Naive thymus-derived CD8-positive, alpha-beta T cell (primary cell): ENCODE measurements at places on chromosomes 4 and X. TPM values are rescaled to one million over a fixed set of nuclear protein-coding genes. Genes with fewer than 3 reads are reported as not detected.

Gene EXOC1L
- not detected for total RNA-seq

Gene GRIA3
- not detected for total RNA-seq

Gene FGF2
- not detected for total RNA-seq

DNA sequence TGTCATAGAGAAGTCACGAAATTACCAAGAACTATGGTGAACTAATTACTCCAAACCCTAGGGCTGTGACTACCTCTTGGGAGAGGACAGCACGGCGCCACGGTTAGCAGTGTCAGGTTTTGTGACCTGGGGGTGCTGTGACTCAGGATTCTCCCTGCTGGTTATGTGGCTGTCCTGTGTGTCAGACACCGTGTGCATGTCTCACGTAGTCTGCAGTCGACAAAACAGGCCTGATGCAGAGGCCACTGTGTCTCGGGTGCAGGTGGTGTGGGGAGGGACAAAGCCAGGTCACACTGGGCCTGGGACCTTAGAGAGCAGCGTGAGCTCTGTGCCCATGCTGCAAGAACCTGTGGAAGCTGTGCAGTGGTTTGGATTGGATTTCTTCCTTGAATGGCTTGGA is 34.1 kb downstream of the TNIP2 start:
- DNase-seq, result no peak
- no peaks in the 10 kb centered on the region for H3K27me3 ChIP-seq
- H3K36me3 ChIP-seq, result peaks cover 46% of the 10 kb centered on the region
- peaks cover 25% of the 10 kb centered on the region for H3K4me1 ChIP-seq
- peak overlapping the region; percentile 34 for H3K4me3 ChIP-seq

Gene MAGEC1
- total RNA-seq, result not detected

GRCh38 chr4:94530073-94530472 is 78.3 kb downstream of the PDLIM5 start:
- no peak overlapping the region for H3K4me3 ChIP-seq
- H3K4me1 ChIP-seq, result peaks cover 8% of the 10 kb centered on the region

DNA sequence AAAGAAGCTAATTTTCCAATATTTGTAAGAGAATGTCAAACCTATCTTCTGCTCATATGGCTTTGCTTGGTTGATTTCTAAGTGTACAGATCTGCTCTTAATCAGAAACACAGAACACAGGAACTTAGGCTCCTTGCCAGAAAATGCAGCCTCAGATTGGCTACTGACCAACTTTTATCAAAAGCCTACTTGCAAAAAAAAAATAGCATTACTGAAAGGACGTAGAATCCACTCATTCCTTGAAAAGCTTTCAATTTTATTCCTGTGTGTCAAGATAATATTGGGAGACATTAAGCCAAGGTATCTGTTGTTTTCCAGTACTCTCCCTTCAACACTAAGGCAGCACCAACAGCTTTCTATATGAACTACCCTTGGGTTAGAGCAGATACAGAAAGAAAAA is 127.6 kb upstream of the INTU start:
- peaks cover 2% of the 10 kb centered on the region for H3K27me3 ChIP-seq
- no peaks in the 10 kb centered on the region for H3K4me1 ChIP-seq
- no peak overlapping the region for H3K4me3 ChIP-seq
- DNase-seq, result no peak

Gene RTL3
- not detected for total RNA-seq

Gene VCX3A
- total RNA-seq, result not detected

- peak within 1 kb of the TSS; percentile 94 for H3K4me3 ChIP-seq
- no peaks in the 10 kb centered on the region for H3K36me3 ChIP-seq
- peak; percentile 51 for DNase-seq
- no peak within 1 kb of the TSS for H3K27ac ChIP-seq
- H3K27me3 ChIP-seq, result peaks cover 5% of the 10 kb centered on the region
Observed at GRCh38 chrX:150362599-150363481, at the start of gene MAMLD1. MAMLD1 (plus strand) TSS chrX:150363317; CDS start chrX:150445517, 82,200 bp downstream.

GRCh38 chr4:73646117-73646516 is 25.9 kb upstream of the RASSF6 start:
- H3K27ac ChIP-seq, result no peak overlapping the region
- no peaks in the 10 kb centered on the region for H3K4me1 ChIP-seq
- H3K27me3 ChIP-seq, result no peaks in the 10 kb centered on the region
- no peaks in the 10 kb centered on the region for H3K36me3 ChIP-seq
- DNase-seq, result no peak

DNA sequence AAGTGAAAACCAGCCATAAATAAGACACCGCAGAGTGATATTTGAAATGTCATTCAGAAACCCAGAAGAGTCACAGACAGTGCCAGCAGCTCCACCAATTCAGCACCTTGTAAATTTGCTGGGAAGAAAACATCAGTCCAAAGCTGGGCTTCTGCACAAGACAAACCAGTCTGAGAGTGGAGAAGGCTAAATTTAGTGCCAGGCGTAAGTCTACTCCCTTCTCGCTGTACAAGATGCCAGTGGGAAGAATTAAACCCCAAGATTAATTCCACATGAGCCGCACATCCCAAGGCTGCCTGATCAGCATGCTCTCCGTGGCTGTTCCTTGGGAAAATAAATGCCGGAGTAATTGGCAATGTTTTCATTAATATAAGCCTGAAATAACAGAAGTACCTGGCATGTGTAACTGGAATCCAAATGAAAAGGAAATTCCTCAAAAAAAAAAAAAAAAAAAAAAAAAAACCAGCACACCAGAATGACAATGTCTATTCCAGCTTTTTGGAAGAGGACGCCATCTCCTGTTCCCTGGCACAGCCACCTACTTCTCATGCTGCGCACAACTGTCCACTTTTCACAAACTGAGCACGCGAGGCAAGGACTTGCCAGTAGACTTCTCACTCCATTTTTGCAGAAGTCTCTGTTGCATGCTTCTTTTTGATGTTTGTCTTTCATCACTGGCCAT is 95.5 kb downstream of the NSUN7 start:
- H3K4me1 ChIP-seq, result peaks cover 3% of the 10 kb centered on the region
- no peak overlapping the region for H3K4me3 ChIP-seq
- no peak for DNase-seq
- H3K36me3 ChIP-seq, result no peaks in the 10 kb centered on the region

Gene GPC3
- not detected for total RNA-seq

Gene PITX2
- not detected for total RNA-seq

GRCh38 chr4:52192721-52193135 is 141.6 kb downstream of the SPATA18 start:
- no peak for DNase-seq
- H3K36me3 ChIP-seq, result no peaks in the 10 kb centered on the region
- no peaks in the 10 kb centered on the region for H3K4me1 ChIP-seq
- peaks cover 11% of the 10 kb centered on the region for H3K27me3 ChIP-seq
- no peak overlapping the region for H3K27ac ChIP-seq

DNA sequence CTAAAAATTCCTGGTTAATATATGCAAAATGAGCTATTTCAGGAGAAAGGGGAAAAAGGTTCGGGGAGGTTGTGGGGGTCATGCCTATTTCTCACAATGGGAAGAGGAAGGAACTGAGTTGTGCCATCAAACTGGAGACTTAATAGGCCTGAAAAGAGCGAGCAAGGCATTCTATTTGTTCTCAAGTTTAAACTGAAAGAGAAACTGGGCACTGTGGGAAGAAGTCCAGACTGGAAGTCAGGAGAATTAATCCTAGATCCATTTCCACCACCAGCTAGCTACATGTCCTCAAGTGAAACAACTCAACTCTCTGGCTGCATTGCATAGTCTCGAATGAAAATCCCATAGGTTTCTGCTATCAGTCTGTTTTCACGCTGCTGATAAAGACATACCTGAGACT is 50.6 kb downstream of the PPARGC1A start:
- H3K27me3 ChIP-seq, result no peaks in the 10 kb centered on the region
- no peak for DNase-seq
- H3K4me1 ChIP-seq, result no peaks in the 10 kb centered on the region
- H3K27ac ChIP-seq, result no peak overlapping the region
- no peak overlapping the region for H3K4me3 ChIP-seq

- H3K4me3 ChIP-seq, result no peak overlapping the region
- no peak overlapping the region for H3K27ac ChIP-seq
- H3K4me1 ChIP-seq, result no peaks in the 10 kb centered on the region
- no peaks in the 10 kb centered on the region for H3K27me3 ChIP-seq
Observed at GRCh38 chrX:19040373-19040772, 56.5 kb upstream of the PHKA2 start.

- no peaks in the 10 kb centered on the region for H3K4me1 ChIP-seq
- no peaks in the 10 kb centered on the region for H3K36me3 ChIP-seq
- DNase-seq, result no peak
- no peak overlapping the region for H3K27ac ChIP-seq
- no peak overlapping the region for H3K4me3 ChIP-seq
- peaks cover 5% of the 10 kb centered on the region for H3K27me3 ChIP-seq
Observed at GRCh38 chrX:15438332-15438731, 54.1 kb upstream of the VEGFD start.

Gene ERCC6L
- 0.26 TPM for total RNA-seq

Gene SLC4A4
- 0.08 TPM for total RNA-seq

Gene PRKG2
- 5.2 TPM for total RNA-seq

Gene C4orf36
- not detected for total RNA-seq

GRCh38 chr4:26074712-26075430 is 160.9 kb downstream of the SMIM20 start:
- no peaks in the 10 kb centered on the region for H3K4me1 ChIP-seq
- no peak overlapping the region for H3K4me3 ChIP-seq

DNA sequence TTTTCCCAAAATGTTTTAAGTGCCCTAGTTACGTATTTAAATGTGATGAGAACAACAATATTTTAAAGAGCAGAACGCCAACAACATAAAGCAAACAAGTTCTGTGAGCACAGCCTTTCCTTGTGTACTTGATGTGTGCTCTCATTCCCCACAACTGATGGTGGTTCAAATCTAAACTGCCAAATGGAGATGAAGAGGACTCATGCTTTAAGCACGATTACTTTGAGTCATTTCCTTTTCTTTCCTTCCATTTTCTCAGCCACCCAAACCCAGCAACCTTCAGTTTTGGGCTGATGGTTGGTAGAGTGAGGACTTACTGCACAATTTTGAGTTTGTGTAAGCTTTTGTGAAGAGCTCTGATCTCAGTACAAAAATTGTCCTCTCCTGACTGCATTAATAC is 1.7 kb downstream of the NSD2 start:
- peak overlapping the region; percentile 87 for H3K4me3 ChIP-seq
- peaks cover 3% of the 10 kb centered on the region for H3K27me3 ChIP-seq
- H3K36me3 ChIP-seq, result no peaks in the 10 kb centered on the region

DNA sequence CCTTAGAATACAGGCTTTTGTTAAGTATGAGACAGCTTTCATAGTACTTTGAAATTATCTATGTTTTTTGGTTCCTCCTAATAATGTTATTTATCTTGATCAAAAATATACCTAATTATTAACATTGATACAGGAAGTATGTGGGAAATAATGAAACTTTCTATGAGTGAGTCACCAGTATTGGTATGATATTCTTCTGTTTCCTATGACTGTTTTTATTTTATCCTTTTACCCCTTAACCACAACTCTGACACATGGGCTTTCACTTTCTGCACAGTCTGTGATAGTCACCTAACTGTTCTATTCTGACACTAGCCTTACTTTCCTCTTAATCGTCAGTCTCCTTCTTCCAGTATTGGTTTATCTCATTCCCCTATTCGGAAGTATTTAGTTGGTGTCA is 4.7 kb downstream of the THAP9 start:
- no peaks in the 10 kb centered on the region for H3K27me3 ChIP-seq
- H3K36me3 ChIP-seq, result peaks cover 5% of the 10 kb centered on the region
- H3K27ac ChIP-seq, result peak overlapping the region; percentile 15
- peaks cover 14% of the 10 kb centered on the region for H3K4me1 ChIP-seq
- no peak overlapping the region for H3K4me3 ChIP-seq

Gene ZCCHC18
- 24.2 TPM for total RNA-seq

DNA sequence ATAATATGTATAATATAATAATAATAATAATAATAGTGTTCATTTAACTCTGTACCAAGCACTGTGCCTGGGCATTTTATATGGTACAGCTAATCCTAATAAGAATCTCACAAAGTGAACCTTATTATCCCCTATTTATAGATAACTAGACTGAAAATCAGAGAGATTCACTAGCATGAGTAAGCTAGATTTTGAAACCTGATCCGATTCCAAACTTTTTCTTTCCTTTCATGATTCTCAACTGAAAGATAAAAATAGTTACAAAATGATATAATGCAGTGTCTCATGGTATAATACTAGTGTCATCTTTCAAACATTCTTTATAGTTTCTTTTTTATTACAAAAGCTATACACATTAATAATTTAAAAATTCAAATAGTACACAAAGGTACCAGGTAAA is 55.9 kb upstream of the RNF128 start:
- no peak overlapping the region for H3K4me3 ChIP-seq
- peaks cover 29% of the 10 kb centered on the region for H3K36me3 ChIP-seq
- H3K4me1 ChIP-seq, result no peaks in the 10 kb centered on the region
- H3K27ac ChIP-seq, result no peak overlapping the region
- DNase-seq, result no peak

GRCh38 chr4:77156533-77156911 is 485 bp upstream of the CCNG2 start:
- H3K4me1 ChIP-seq, result peaks cover 13% of the 10 kb centered on the region
- H3K27ac ChIP-seq, result peak overlapping the region; percentile 99
- H3K4me3 ChIP-seq, result peak overlapping the region; percentile 97
- peaks cover 13% of the 10 kb centered on the region for H3K36me3 ChIP-seq
- H3K27me3 ChIP-seq, result peaks cover 5% of the 10 kb centered on the region
- DNase-seq, result peak; percentile 98

Gene PPARGC1A
- total RNA-seq, result not detected

GRCh38 chr4:143188136-143189088 is 3.7 kb downstream of the USP38 start:
- H3K27me3 ChIP-seq, result no peaks in the 10 kb centered on the region
- no peak for DNase-seq
- peak overlapping the region; percentile 7 for H3K27ac ChIP-seq
- H3K4me3 ChIP-seq, result peak overlapping the region; percentile 93

DNA sequence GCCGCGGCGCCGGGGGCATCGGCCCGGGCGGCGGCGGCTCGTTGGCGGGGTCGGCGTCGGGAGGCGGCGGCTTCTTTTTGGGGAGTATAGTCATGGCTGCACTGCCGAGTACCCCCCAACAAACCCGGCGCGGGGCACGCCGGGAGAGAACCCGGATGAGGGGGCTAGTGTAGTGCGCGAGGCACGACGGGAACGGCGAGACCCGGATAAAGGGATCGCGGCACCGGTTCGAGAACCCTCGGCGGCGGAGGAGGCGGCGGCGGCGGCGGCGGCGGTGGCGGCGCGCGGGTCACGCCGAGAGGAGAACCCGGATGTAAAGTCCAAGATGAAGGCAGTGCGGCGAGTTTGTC is at the start of gene OTUD5:
Gene OTUD5, minus strand, starts transcription at position 131 of the 350 bp plus-strand sequence. Its CDS starts 37 bp downstream, at position 94.
- H3K4me1 ChIP-seq, result peaks cover 52% of the 10 kb centered on the region
- peak within 1 kb of the TSS; percentile 100 for H3K27ac ChIP-seq
- H3K27me3 ChIP-seq, result no peaks in the 10 kb centered on the region
- peaks cover 16% of the 10 kb centered on the region for H3K36me3 ChIP-seq
- DNase-seq, result peak; percentile 79

GRCh38 chr4:166989886-166990285 is 244.4 kb downstream of the SPOCK3 start:
- DNase-seq, result no peak
- no peak overlapping the region for H3K4me3 ChIP-seq
- no peaks in the 10 kb centered on the region for H3K36me3 ChIP-seq
- no peaks in the 10 kb centered on the region for H3K27me3 ChIP-seq

- no peak for DNase-seq
- H3K36me3 ChIP-seq, result no peaks in the 10 kb centered on the region
- H3K4me1 ChIP-seq, result peaks cover 2% of the 10 kb centered on the region
- H3K27ac ChIP-seq, result no peak overlapping the region
- H3K4me3 ChIP-seq, result no peak overlapping the region
Observed at GRCh38 chr4:96753216-96753615, 913.3 kb downstream of the PDHA2 start.

- no peak overlapping the region for H3K27ac ChIP-seq
- peaks cover 2% of the 10 kb centered on the region for H3K36me3 ChIP-seq
- no peaks in the 10 kb centered on the region for H3K4me1 ChIP-seq
- no peak for DNase-seq
Observed at GRCh38 chrX:1147611-1148515, 64.6 kb downstream of the CRLF2 start.

Gene WDR17
- total RNA-seq, result 1.5 TPM

GRCh38 chr4:133186845-133187244 is 37.8 kb downstream of the PCDH10 start:
- no peak for DNase-seq
- H3K27ac ChIP-seq, result no peak overlapping the region
- no peaks in the 10 kb centered on the region for H3K4me1 ChIP-seq

Gene PPP1R2C
- total RNA-seq, result not detected

Gene HSFX1
- total RNA-seq, result 1.4 TPM
